NCI-H2081 (cell line): ENCODE measurements at places on chromosomes 5 and 9.
A peak's percentile ranks its signal among the peaks of the same experiment; 100 is the strongest.

- no peak for DNase-seq
Measured at GRCh38 chr5:130333089-130333488, 428.8 kb downstream of the CHSY3 start.

GRCh38 chr9:129182625-129183494 lies 4.8 kb upstream of the IER5L start:
- DNase-seq = no peak

- DNase-seq = no peak
Measured at GRCh38 chr5:148933903-148934432, 107.6 kb downstream of the ADRB2 start.

DNA sequence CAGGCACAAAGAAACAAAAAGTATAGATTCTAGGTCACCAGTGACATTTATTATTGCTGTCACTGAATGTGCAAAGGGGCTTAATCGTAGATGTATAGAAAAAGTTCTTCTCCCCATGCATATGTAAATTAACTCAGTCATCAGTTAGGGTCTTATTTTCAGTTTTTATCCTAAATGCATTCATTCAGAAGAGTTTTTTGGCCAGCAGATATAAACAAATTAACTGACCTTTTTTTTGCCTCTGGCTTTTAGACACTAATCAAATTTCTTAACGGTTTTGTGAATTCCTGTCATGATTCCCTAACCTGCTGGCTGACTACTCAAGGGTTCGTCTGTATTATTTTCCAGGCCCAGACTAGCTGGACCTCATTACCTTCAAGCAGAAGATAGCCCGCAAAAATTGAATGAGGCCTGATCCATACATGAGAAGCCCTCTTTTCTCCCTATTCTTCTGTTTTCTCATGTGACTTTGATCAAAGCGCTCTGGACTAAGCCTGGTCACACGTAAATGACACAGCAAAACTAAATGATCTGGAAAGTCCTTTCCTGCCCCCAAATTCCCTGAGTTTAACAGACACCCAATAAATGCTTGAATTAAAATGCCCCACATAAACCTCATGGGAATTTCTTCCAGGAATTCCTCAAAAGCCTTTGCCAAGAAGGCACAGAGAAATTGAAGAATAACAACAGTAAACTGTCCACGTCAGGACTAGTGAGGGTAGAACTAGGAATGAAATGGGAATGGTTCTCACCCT lies 83.7 kb downstream of the MYO10 start:
- no peak for DNase-seq

DNA sequence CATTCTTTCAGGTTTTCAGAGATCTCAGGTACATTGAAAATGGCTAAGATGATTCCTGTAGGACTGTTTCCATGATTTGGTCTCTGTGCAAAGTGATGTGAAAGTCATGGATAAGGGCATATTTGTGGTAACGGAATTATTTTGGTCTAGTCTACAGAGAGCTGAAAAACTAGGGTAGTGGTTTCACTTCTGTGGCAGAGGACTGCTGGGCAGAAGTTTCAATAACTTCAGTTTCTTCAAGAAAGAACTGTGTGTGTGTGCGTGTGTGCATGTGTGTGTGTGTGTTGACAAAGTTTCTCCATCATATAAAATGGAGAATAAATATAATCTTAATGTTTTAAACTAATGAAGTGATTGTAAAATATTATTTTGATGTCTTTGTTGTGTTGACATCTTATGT lies 4.3 kb downstream of the CNOT8 start:
- DNase-seq = no peak

- DNase-seq = no peak
Measured at GRCh38 chr9:127098916-127099553, 23.4 kb downstream of the ANGPTL2 start.

DNA sequence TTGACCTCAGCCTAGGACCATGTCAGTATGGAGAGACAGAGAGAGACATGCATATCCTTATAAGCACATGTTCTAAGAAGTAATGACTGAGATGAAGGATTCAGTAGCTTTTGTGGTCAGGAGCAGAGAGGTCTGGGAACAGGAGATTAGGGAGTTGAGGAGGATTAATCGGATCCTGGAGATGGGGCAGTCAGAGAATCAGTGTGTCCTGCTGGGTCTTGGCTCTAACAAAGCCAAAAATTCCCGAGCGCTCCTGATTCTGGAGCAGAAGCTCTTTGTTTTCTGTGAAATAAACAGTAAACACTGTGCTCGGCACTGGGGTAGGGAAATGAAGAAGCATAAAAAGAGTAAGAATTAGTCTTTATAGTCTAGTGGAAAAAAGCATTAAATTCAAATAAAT lies 520.0 kb upstream of the CLINT1 start:
- DNase-seq = no peak

DNA sequence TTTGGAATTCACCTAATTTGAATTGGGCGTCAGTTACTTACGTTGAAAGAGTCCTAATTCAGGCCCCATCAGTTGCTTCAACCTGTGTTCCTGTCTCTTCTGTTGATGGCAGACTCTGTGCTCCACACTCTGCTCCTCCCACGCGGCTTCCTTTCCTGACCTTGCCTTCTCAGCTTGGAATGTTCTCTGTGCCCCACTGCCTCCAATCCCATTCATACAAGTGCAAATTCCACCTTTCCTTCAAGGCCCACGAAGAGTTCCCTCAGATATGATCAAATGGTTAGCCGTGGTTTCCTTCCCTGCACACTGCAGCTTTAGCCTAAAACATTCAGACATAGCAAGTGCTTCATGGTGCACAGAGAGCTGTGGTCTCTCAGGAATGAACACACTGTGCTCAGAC lies 65.7 kb downstream of the SREK1 start:
- no peak for DNase-seq

DNA sequence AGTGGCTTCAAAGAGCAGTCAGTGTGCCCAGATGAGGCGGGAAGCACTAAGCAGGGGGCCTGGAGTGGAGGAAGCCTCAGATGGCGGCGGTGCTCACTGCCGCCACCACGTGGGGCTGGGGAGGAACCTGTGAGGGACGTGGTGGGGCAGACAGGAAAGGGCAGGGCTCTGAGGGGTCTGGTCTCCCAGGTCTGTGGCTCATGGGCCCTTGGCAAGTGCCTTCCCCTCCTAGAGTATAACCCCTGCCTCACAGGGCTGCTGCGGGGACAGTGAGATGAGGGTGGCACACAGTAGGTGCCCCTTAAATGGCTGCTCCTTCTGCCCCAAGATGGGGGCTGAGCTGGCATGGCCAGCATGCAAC lies 26.6 kb downstream of the NR5A1 start:
- no peak for DNase-seq

DNA sequence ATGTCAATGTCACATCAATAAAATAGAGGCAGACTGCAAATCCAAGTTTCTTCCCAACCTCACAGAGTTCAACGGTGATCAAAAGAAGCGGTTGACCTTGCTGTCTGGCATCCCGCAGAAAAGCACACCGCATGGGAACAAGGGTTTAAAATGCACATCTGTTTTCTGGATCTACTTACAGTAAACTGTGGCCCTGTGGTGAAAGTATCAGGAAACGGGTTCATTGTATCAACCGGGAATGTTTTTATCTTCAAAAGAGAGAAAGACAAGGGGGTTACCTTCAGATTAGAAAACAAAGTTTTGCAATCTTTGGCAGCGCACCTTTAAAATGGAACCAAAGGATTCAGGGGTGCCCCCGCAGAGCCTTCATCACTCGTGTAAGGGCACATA lies 15.5 kb upstream of the FRRS1L start:
- DNase-seq = no peak

GRCh38 chr5:133265257-133265656 lies 213.4 kb downstream of the HSPA4 start:
- no peak for DNase-seq

- DNase-seq = peak; percentile 20
Measured at GRCh38 chr9:26524267-26524666, 368.3 kb downstream of the CAAP1 start.

DNA sequence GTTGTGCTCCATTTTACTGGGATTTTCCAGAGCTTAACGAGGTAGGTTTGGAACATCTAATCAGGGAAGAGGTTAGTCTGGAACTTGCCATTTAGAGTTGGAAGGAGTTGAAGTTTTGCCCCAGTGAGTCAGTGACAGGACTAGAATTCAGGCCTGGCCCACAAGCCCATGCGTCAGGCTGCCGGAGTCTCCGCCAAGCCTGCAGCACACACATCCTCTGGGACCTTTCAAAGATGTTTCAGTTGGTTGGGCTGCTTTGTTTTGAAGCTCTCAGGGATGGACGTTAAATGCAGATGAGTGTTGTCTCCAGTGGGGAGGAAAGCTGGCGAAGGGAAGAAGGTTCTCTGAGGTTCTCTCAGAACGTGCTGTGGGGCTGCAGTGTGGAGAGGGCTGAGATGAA lies 147.0 kb downstream of the PSAT1 start:
- no peak for DNase-seq

DNA sequence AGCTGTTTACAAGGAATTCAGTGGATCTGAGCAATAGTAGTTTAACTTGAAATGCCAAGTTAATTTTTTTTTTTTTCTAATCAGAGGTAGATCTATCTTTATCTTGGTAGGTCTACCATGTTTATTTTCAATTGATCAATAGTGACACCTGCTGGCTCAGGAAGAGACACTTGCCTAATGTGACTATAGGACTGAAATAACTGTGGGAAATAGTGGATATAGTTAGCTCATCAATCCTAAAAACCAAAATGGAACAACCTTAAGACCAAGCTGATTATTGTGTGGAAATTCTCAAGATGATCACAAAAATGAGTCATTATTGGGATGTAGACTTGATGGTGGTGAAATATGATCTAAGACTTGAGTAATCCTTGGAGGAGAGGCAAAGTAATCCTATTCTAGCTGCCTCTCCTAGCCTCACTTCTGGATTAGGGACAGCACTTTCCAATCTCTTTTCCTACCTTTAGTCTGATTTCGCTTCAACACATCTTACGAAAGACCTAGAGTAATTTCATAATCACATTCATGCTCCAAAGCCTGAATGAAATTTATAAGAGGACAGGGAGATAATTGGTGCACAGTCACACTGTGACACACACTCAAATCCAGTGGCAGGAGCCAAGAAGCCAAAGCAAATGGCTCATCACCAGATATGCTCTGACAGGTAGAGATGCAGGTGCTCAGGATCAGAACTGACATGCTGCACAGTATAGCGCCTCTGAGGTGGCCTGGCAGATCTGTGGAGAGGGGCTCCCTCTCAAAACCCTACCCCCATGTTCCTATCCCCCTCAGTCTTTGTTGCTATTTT lies 156.3 kb downstream of the HMHB1 start:
- DNase-seq = peak; percentile 6

DNA sequence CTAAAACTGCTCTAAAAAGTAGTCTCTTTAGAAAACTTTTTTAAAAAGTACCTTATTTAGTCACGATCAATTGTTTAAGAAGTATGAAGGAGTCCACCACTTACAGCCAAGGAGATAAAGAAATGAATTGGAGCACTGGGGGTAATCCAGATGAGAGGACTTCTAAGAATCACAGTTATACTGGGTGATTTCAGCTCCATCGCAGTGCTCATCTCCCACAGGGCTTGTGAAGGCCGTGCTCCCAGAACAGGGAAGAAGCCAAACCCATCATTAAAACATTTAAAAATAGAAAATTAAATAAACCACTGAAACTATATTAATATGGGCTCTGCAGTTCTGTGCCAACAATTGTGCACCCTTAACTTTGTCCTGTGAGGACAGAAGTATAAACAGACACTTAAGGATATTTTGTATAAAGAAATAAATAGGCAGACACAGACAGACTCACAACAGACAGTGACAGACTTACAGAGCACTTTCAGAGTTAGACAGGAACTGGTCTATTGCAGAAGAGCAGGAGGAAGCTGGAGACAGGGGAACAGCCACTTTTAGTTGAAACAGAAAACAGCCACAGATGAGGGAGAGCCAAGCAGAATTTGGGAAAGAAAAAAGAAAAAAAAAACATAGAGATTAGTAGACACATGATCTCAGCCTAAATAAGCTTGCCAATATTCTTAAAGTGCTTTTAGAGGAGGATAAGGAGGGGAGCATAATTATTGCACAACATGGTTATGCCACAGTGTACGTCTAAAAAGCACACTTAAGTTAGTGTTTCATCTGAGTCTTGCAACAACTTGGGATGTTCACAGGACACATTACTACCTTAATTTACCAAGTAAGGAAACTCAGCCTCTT lies 81.8 kb downstream of the FBXO38 start:
- DNase-seq = no peak

GRCh38 chr5:173629628-173630027 lies 13.2 kb upstream of the BOD1 start:
- no peak for DNase-seq

DNA sequence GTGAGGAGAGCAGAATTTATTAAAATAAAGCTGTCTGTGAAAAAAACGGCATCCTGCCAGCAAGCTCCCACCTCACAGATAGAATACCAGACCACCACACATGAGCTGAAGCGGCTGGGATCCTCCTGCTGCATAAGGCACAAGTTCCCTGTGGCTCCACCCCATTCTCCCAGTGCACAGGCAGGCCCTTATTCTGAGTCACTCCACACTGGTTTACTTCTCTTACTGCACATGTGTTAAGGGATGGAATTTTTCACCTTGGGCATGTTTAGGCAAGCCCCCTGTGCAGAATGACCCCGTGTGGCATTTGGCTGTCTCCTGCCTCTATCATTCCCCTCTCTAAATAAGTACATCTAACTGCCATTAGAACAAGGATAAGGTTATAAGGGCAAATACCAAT lies 115.0 kb upstream of the ELAVL2 start:
- no peak for DNase-seq
